Breast epithelium (tissue), 4 donors: ENCODE measurements at places on chromosomes 6 and 20. TPM values are rescaled to one million over a fixed set of nuclear protein-coding genes. Genes with fewer than 3 reads are reported as not detected.

DNA sequence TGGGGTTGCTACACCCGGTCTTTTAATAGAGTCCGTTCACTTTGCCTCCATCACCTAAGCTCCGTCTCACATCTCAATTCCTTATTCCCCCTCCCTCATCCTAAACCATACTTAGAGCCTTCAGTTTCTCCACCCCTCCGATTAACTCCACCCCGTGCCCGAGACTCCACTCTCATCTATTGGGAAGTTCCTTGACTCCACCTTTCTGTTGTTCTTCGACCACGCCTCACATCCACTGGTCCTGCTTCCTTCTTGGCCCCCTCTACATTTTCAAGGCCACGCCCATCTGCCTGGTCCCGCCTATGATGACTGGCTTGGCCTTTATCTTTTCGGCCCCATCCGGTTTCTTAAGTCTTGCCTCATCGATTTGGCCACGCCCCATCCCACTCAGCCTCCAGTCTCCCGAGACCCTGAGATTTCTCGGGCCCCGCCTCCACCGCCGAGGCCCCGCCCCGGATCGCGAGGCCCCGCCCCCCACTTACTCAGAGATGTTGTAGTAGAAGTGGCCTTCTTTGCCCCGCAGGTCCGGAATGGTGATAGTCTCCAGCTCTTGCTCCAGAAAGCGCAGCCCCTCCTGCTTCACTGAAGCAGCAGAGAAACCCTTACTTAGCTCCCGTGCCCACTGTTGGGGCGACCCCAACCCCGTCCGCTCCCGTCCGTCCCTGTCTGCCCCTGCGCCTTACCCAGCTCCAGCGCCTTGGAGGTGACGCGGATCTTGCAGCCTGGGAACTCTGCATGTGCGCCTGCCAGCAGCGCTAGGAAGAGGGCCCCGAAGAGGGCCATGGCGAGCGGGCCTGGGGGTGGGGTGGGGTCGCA is 1.1 kb downstream of the PLTP start:
- DNase-seq, result peak; percentile 98

DNA sequence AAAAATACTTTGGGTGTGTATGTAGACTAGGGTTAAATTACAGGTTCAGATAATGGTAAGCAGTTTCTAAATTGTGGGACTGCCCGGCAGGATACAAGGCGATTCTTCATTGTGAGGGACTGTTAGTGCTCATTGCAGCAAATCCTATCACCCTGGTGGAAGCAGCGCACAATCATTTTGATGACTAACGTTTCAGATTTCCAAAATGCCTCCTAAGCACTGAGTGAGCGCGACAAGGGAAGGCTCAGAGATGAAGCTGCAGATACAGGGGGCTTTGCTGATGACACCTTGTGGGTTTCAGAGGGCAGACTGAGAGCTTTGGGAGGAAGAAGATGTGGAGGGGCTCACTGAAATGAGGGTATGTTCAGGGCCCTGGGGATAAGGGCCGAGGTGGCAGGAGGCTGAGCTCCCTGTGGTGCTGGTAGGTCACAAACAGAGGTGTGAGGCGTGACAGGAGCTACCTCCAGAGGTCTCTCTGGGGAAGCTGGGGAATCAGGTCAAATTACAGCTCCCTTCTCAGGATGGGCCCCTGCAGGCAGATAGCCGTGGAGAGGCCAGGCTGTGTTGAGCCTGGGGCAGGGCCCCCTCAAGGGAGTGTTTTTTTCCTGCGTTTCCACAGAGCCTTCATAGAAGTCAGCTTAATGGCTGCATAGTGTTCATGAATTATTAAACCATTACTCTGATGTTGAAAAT is 84.5 kb upstream of the FYN start:
- DNase-seq, result no peak

ARMH2 gene
- not detected for total RNA-seq

PGBD1 gene
- 4.2 TPM for total RNA-seq

DNA sequence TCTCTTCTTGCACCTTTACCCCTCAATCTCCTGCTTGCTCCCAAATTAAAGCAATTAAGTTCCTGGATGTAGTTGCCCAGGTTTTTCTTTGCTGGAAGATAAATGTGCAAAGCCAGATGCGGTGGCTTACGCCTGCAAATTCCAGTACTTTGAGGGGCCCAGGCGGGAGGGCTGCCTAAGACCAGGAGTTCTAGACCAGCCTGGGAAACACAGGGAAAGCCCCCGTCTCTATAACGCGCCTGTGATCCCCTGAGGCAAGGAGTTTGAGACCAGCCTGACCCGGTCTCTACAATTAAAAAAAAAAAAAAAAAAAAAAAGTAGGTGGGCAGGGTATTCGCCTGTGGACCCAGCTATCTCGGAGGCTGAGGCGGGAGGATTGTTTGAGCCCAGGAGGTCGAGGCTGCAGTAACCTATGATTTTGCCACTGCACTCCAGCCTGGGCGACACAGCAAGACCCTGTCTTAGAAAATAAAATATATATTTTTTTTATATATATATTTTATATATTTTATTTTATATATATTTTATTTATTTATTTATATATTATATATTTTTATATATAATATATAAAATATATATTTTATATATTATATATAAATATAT is 461 bp upstream of the DCDC2 start:
- no peak for DNase-seq

DNA sequence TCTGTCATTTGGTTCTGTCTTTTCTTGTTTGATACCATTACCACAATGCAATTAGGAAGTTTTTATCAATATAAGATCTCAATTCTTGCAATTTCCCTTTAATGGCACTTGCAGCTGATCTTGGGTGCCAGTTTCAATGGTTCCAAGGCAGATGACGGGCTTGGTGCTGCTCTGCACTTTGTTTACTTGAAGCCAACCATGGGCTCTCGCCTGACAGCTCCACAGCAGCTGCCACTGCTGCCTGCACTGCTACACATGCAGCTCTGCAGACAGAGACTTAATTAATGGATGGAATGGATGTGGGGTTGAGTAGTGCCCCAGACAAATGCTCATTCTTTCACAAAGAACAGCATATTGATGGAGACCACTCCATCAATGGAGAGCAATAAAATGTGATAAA is 1024.3 kb upstream of the EPHA7 start:
- no peak for DNase-seq

GRCh38 chr6:2940010-2940850 is 31.1 kb downstream of the SERPINB6 start:
- DNase-seq, result no peak

APOM gene
- 4.6 TPM for total RNA-seq

DNA sequence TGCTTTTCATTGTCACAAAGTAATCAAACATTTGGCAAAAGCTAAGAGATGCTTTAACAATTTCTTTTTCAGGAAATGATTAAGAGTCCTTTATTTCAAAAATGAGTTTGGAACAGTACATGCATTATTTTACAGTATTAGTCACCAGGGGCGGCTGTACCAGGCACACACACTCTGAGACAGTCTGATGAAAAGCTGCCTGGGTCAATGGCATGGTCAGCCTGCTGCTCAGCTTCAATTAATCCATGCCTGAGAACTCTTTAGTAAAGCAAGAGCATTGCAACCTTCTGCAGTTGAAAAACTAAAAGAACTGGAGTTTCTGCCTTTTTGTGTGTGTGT is 105.5 kb downstream of the TULP4 start:
- no peak for DNase-seq

GRCh38 chr20:57513199-57513598 is 11.7 kb downstream of the CTCFL start:
- DNase-seq, result no peak

EPHA7 gene
- 1.8 TPM for total RNA-seq

- DNase-seq, result no peak
These were observed 165.2 kb upstream of the DEFB112 start for GRCh38 chr6:50214937-50215336.

DNA sequence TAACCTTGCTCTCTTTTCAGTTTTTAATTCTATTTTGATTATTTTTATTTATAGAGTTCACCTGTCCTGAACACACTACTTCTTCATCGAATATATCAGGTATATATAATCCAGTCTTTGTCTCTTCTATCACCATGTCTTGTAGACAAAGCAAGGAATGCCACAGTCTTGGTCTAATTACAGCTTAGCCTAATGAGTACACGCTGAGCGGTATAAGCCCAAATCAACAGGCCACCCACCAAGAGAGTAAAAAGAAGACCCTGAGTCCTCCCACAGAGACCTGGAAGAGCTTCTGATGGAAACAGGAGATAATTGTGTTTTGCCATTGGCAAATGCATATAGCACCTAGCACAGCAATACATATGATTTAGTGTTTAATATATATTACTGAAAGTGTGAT is 68.7 kb upstream of the TCF21 start:
- DNase-seq, result no peak

RTF2 gene
- 58.0 TPM for total RNA-seq

- no peak for DNase-seq
These were observed 449.2 kb downstream of the GJA1 start for GRCh38 chr6:121884620-121885019.

- no peak for DNase-seq
These were observed 14.5 kb downstream of the CD24 start for GRCh38 chr6:106959985-106960384.

DNA sequence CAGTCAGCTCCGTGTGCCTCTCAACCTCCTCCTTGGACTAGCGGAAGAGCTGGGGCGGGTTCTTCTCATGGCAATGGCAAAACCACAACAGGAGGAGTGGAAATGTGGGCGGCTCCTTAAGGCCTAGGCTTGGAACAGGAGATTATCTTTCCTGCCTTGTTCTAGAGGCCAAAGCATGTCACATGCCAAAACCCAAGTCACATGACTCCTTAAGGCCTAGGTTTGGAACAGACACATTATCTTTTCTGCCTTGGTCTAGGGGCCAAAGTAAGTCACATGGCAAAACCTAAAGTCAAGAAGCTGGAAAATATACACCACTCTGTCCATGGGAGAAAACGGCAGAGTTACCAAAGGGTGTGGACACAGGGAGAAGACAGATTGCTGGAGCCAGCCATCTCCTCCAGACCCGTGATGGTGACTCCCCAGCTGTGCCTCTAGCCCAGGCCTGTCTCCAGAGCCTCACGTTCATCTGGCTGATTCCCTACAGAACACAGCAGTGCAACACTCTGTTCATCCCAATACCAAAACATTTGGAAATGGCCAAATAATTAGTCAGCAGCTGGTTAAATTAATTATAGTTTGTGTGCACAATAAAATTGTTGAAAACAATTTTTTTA is 34.2 kb downstream of the ANKRD60 start:
- DNase-seq, result no peak

DNA sequence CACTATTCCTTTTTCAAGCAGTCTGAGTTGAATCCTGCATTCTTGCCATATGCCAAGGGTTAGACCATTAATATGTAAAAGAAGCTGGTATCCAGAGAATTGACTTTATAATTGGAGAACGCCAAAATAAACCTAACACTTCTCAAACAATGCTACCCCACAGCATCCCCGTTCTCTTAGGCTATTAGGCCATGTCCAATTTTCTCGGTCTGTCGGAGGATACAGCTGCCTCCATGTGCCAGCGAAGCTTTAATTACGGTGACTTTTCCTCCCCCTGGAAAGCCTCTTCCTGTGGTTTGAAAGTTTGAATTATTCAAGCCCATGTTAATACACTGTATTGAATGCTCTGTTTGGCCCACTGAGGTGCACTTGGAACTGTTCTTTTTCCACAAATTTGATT is 60.5 kb downstream of the HS3ST5 start:
- no peak for DNase-seq

GRCh38 chr20:50536333-50536732 is 26.1 kb downstream of the PTPN1 start:
- DNase-seq, result no peak

GRCh38 chr6:115551527-115551926 is 509.2 kb downstream of the FRK start:
- no peak for DNase-seq

DNA sequence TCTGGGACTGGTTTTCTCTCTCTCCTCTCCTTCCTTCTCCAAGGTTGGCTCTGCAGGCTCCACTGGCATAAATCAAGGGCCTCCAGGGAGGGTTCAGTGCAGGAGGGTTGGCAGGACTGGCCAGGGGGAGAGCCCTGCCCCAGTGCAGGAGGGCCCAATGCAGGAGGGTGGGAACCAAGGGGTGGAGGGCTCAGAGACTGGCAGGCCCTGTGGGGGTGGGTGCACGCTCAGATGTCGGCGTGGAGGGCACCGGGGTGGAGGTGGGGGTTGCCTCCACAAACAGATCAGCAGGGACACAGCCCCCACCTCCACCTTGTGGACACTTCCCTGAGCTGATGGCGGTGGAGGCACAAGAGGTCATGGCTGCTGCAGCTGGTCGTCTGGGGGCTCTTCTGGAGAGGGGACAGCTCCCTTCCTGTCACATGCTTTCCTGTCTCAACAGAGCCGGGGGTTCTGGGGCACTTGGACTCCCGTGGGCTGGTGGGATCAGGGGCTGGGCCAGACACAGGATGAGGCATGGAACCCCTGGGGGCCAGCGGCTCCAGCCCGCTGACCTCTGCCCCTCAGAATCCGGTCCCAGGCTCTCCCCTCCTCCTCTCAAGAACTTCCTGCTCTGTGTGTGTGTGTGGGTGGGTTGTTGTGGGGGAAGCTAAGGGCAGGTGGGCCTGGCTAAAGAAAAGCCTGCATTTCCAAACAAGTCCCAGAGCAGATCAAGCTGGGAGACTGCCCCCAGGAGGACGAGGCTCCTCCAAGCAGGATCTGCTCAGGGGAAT is 2.7 kb upstream of the ABHD16B start:
- no peak for DNase-seq

DNA sequence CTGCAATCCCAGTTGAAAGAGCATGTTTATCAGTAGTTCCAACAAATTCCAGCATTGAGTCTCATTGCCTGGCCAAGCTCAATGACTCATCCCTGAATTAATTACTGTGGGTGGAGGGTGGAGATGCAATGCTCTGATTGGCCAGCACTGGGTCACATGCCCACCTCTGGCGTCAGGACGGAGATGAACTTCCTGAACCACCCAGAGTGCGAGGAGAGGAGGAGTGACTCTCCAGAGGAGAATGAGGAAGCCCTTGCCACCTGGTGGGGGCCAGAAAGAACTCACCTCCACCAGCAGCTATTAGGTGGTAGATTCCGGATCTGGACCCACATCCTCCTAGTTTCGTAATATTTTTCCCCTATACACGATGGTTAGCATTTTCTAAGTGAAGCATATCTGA is 283.9 kb downstream of the TBC1D7 start:
- no peak for DNase-seq

- DNase-seq, result no peak
These were observed 1.3 kb downstream of the C6orf141 start for GRCh38 chr6:49551866-49552129.

- no peak for DNase-seq
These were observed 338 bp downstream of the UTRN start for GRCh38 chr6:144285548-144285797.

GFOD1 gene
- 11.6 TPM for total RNA-seq

OR2H1 gene
- total RNA-seq, result not detected

- DNase-seq, result peak; percentile 65
These were observed 75.4 kb upstream of the PTPN1 start for GRCh38 chr20:50434653-50435396.

DNA sequence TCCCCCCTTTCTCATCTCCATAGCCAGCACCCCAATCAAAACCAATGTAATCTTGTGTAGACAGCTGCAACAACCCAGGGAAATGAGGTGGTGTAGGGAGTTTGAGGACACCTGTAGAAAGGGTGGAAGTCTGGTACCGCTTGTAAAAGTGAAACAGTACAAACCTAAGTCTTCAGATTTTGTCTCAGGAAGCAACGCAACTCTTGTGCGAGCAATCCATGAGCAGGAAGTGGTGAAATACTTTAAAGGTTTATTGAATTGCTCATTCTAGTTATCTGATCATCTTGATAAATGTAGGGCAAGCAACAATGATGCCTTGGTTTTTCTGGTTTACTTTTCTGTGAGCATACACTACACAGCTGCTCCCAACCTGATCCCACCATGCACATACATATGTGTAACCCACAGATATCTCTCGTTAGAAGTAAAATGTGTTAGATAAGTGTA is 71.1 kb upstream of the THEMIS start:
- no peak for DNase-seq

BPI gene
- total RNA-seq, result 0.59 TPM

GPR63 gene
- 1.0 TPM for total RNA-seq

GRCh38 chr6:167296902-167297301 is 5.8 kb downstream of the UNC93A start:
- no peak for DNase-seq
